Endothelial cell (in vitro differentiated cells): ENCODE measurements at places on chromosomes 5 and 9.

GRCh38 chr9:125867751-125868415 is 120.7 kb downstream of the PBX3 start:
- no peak for DNase-seq

- DNase-seq = no peak
Measured at GRCh38 chr5:16245249-16245648, 65.7 kb upstream of the MARCHF11 start.

DNA sequence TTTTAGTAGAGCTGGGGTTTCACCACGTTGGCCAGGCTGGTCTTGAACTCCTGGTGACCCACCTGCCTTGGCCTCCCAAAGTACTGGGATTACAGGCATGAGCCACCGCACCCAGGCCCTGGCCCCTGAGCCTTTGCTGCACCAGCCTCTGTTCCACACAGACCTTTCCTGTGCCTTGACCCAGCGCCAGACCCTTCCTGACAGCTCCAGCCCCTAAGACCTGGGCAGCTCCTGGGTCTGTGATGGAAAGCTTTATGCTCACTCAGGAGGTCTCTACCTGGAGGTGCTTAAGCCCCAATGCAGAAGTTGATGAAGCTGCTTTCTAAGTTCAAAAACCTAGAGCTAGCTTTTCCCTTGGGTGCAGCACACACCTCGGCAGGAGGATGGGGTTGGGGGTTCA is 58.8 kb upstream of the NEK6 start:
- no peak for DNase-seq

GRCh38 chr9:91006046-91006445 is 204.4 kb downstream of the SYK start:
- DNase-seq = no peak

DNA sequence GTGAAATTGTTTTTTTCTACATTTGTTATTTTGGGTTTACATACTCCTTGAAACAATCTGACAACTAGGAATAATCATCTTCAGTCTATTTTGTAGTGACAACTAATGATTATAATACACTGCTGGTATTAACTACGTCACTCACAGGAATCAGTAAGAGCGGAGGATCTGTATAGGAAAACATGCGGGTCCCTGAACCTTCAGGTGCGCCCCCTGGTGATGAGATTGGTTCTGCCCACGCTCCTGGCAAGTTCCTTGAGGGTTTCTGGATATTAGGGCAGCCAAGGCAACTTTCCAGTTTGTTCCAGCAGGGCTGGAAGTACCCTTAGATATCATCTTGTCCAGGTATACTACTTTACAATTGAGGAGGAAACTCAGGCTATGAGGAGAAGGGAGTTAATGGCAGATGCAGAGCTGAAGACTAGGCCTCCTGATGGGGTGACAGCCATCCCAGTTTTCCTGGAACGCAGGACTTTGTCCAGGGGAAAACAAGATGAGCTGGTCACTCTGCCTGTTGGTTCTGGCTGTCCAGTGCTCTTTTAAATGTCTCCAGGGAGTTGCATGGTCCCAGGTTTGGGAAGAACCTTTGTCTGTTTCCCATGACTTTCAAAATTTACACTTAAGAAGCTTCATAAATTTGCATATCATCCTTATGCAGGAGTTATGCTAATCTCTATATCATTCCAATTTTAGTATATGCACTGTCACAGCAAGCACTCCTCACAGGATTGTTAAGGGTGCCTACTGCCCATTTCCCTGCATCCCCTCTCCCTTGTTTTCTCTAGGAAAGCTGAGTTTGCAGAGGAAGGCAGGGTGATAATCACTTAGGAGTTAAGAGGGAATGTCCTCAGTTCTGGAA is 14.9 kb upstream of the WNT8A start:
- DNase-seq = peak; percentile 82

GRCh38 chr9:122239722-122240121 is 11.0 kb upstream of the LHX6 start:
- DNase-seq = no peak

DNA sequence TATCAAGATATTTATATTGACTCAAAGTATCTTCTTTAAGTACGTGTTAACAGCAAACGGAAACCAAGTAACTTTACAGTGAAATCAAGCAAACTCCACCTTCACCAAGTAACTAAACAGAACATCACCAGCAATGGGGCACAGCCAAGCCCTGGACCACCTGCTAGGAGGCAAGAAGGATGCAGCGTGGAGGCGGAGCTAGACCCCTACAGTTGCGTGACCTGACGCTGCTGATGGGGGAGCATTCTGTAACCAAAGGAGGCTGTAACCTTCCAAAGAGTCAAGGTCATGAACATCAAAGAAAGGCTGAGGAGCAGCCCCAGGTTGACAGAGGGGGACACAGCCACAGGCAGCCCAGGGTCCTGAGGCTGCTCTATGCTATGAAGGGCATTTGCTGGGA is 6.1 kb downstream of the VAV2 start:
- DNase-seq = no peak
